HS-27A (cell line): ENCODE measurements at places on chromosomes 4 and X.

DNA sequence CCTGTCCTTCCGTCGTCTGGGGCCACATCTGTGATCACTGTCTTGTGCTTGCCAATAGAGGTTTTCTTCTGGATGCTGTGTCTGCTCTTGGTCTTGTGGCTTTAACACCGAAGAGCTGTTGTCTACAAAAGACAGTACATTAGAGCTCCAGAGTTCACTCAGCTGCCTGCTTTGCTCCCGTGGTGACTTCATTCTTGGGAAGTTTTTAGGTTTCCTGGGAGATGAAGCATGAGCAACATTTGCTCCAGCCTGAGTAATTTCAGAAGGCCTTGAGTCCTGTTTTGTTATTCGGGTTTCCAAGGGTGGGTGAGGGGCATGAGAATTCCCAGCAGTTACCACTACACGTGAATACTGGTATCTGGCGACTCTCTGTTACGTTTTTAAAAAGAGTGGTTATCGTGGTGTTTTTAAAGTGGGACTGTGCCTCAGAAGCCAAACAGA lies 189.2 kb downstream of the SHROOM3 start:
- DNase-seq: no peak

- no peak for DNase-seq
Measured at GRCh38 chr4:38185406-38186144, 225.4 kb downstream of the PTTG2 start.

DNA sequence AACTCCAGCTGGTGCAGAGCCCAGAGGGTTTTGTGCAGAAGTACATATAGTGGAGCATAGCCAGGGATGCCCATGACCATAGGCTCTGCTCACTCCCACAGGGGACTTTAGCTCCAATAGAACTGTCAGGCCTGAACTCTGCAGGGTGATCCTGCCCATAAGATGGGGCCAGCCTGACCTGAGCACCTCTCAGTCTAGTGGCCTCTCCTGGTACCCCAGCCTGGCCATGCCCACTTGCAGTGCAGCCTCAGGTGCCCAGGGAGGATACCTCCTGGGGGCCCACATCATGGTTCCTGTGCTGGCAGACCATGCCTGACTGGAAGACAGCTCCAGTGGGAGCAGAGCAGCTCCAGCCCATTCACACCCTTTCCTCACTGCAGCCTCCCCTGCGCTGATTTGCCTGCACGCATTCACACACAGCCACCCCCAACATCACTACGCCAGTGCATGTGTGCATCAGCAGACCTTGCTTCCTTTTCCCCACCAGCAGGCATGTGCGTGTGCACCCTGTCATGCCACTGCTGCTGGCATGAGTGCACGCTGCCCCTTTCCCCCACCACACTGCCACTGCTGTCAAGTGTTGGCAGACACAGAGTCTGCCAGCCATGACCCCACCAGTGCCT lies 53.0 kb upstream of the MMAA start:
- no peak for DNase-seq

DNA sequence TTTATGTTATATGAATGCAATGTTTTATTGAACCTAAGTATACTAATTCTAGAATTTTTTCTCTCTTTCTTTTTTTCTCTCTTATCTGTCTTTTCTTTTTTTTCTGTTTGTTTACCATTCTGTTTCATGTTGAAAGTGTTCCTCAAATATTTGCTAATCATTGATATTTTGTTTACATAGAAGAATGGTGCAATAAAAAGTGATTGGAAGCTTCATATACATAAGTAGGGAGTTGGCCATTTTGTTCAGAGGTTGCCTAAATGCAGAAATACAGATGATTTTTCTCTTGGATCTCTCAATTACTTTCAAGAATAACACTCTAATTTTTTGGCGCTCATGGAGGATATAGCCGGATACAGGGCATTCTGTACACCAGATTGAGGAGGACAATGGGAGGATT lies 5.7 kb upstream of the SERTM2 start:
- no peak for DNase-seq

- peak; percentile 3 for DNase-seq
Measured at GRCh38 chr4:149047368-149047767, 605.2 kb upstream of the NR3C2 start.

DNA sequence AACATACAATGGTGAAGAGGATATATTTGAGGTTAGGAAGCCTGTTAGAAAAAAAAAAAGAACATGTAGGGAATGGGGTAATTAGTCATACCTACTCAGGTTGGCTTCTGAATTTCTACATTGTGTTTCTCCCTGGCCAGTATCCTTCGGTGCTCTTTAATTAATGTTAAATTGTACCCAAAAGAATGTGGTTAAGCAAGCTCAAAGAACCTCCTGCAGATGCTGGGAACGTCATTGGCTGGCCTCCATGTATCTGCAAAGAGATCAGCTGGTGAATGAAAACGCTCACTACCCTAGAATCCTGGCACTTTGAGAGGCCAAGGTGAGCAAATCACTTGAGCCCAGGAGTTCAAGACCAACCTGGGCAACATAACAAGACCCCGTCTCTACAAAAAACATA lies 942.3 kb upstream of the PRKX start:
- no peak for DNase-seq

DNA sequence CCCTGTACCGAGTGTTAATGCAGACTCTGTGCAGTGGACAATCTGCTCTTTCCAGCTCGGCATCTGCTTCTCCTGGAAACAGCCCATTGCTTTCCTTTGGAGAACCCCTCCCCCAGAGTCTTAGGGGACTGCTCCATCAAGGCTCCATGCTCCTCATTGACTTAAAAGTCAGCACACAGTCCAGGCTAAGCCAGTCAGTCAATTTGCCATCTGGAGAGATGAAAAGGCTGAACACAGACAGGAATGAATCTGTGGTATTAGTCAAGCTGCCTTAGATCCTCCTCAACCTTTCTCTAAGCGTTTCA lies 20.3 kb downstream of the ATP8A1 start:
- DNase-seq: no peak

DNA sequence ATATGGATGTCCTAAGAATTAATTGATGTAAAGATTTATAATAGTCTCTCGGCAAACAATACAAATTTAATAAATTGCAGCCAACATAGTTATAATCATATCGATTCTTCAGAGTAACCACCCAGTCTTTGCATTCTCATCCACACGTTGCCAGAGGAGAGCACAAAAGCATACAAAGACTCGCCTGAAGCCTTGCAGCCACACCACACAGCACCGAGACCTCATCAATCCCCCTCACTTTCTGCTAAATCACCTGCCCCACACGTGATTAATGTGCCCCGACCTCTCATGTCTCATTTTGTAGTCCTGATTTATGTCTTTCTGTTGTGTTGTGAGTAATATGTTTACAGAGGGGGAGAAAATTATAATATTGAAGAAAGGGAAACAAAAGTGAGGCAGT lies 510.4 kb downstream of the TRIML1 start:
- no peak for DNase-seq

GRCh38 chr4:17995165-17995564 lies 26.4 kb downstream of the LCORL start:
- DNase-seq: no peak

DNA sequence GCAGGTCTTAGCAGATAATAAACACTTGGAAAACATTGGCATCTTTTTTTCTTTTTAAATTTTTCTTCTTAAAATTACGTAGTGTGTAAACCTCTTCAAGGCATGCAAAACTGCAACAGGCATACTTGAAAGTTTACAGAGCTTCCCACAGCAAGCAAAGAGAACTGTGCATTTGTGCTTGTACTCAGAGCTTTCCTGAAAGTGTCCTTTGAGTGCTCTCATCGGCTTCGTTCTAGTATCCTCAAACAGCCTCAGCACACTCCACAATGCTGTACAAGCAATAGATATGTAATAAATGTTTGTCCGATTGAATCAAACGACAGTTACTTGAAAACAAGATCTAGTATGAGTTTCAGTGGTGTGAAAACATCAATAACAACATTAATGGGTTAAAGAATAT lies 227.5 kb downstream of the PAPSS1 start:
- DNase-seq: no peak

- no peak for DNase-seq
Measured at GRCh38 chrX:132676561-132677186, 187.8 kb upstream of the MBNL3 start.

DNA sequence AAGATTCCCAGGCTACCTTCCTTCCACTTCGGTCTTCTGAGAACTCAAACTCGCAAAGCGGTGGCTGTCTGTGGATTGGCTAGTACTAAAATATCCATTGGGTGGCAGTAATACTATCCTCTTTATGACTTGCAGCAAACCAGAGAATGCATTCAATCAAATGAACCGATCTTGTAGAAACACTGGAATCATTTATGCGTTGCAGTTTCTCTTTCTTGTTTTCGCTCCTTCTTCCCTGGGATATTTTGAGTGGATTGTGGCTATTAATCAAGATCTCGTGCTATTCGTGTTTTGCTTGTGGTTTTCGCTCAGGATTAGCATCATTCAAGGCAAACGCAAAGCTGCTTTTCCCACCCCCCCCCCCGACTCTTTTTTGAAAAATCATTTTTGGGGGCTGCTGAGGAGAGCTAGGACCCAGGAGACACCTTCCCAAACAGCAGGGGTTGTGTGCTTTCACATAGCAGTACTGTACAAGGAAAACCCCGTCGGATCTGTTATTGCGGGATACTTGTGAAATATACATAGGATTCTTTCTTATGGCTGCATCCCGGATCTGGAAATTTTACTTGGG lies at the start of gene IL1RAPL1:
IL1RAPL1 (plus strand) TSS at position 466 of the 571 bp plus-strand sequence.
- no peak for DNase-seq

- no peak for DNase-seq
Measured at GRCh38 chr4:7191546-7192251, 639 bp upstream of the SORCS2 start.

GRCh38 chrX:115968436-115969252 lies 201.9 kb upstream of the AGTR2 start:
- DNase-seq: no peak
